Fibroblast of the conjunctiva (primary cell): ENCODE measurements at places on chromosomes 3 and 15.

DNA sequence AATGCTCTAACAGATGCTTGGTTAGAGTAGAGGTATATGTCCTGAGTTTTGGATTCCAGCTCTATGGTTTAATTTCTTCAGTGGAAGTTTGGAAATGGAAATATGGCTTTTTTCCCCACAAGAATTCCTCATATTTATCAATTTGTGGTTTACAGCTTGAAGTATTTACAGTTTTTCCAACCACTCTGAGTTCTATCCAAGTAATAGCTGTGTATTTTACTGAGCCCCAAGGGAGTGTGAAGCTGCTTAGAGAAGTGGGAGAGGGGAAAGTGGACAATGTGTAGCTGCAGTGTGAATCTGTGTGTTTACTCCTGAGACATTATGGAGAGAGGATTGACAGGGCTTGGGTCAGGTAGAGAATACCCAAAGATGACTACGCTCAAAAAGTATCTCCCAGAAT is 54.5 kb downstream of the NEK11 start:
- DNase-seq, result no peak

DNA sequence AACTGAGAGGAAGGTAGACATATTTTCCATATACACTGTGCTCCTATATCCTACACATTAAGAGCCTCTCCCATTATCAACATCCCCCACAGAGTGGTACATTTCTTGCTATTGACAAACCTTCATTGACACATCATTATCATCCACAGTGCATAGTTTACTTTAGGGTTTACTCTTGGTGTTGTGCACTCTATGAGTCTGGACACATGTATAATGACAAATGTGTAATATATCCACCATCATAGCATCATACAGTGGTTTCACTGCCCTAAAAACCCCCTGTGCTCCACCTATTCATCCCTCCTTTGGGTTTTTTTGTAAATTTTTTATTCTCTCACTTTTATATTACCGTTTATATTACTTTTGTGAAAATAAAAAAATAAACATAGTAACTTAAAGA is 22.2 kb upstream of the CLDN18 start:
- DNase-seq, result no peak

GRCh38 chr15:89199746-89200145 is 21.6 kb downstream of the RLBP1 start:
- DNase-seq, result no peak

DNA sequence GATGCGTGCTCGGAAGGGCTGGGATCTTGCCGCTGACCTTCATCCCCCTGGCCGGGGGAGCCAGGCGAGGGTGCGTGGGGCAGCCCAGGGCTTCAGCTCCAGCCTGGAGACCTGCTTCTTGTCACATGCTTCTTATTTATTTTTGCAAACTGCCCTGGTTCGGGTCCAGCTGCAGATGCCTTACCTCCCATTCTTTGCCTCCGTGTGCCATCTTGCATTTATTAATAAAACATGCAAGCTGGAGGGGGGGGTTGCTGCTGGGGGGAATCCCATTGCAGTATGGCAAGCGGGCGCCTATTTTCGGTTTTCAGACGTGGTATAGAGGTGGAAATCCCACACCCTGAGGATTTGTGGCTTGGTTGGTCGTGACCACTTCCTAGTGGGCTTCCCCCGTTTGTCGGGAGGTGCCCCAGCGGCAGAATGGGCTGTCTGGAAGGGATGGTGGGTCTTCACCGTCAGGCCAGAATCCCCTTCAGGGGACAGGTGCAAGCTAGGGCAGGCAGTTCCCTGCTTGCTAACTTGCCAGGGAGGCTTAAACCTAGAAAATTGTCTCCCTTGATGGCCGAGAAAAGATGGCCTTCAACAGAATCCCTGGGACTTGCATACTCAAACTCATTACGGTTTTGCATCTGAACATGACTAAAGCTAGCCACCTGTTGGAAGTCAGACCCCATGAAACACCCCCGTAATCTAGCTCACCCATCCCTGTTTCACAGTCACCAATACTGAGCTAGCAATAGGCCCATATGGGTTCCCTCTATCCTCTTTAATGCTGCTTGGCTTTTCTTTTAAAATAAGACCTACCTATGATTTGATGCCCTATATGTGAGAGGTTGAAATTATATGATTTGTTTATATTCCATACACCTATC is 569 bp downstream of the TMEM266 start:
- DNase-seq, result no peak

GRCh38 chr3:32198714-32199113 is 39.8 kb upstream of the CMTM8 start:
- DNase-seq, result no peak

DNA sequence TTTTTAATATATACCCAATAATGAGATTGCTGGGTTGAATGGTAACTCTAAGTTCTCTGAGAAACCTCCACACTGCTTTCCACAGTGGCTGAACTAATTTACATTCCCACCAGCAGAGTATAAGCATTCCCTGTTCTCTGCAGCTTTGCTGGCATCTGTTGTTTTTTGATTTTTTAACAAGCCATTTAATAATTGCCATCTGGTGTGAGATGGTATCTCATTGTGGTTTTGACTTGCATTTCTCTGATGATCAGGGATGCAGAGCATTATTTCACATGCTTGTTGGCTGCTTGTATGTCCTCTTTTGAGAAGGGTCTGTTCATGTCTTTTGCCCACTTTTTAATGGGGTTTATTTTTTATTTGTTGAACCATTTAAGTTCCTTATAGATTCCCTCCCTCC is 75.0 kb upstream of the EPHB3 start:
- no peak for DNase-seq

GRCh38 chr15:28955160-28955992 is 69.6 kb downstream of the APBA2 start:
- peak; percentile 8 for DNase-seq

- no peak for DNase-seq
Measured at GRCh38 chr15:22839046-22839695, 705 bp downstream of the NIPA2 start.

GRCh38 chr15:30954674-30955073 is 36.8 kb downstream of the MTMR10 start:
- no peak for DNase-seq

DNA sequence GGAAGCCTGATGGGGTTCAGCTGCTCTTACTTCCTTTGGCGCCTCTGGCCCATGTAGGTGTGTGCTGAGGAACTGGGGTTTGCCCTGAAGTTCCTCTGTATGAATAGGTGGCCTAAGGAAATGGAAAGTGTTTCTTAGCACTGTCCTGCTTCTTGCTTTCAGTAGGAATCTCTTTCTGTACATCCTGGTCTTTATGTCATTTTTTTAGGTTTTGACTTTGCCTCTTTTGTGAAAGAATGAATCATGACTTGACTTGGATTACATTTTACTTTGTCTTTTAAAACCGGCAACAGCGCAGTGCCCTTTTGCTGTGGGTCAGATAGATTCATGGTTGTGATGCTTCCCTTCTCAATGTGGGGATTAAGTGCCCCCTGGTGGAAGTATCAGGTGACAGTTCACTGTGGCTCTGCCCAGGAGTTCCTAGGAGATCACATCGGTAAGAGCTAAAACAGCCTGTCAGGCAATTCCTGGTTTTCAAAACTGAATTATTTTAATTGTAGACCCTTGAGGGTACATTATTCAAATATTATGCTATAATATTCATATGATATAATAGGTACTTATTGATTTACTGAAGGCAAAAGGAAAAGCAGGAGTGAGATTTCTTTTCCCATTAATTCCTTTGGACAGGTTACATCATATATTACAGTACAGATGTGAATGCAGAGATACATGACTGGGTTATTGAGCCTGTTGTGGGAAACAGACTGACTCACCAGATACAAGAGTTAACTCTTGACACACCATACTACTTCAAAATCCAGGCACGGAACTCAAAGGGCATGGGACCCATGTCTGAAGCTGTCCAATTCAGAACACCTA is 95.4 kb downstream of the HCN4 start:
- peak; percentile 53 for DNase-seq

DNA sequence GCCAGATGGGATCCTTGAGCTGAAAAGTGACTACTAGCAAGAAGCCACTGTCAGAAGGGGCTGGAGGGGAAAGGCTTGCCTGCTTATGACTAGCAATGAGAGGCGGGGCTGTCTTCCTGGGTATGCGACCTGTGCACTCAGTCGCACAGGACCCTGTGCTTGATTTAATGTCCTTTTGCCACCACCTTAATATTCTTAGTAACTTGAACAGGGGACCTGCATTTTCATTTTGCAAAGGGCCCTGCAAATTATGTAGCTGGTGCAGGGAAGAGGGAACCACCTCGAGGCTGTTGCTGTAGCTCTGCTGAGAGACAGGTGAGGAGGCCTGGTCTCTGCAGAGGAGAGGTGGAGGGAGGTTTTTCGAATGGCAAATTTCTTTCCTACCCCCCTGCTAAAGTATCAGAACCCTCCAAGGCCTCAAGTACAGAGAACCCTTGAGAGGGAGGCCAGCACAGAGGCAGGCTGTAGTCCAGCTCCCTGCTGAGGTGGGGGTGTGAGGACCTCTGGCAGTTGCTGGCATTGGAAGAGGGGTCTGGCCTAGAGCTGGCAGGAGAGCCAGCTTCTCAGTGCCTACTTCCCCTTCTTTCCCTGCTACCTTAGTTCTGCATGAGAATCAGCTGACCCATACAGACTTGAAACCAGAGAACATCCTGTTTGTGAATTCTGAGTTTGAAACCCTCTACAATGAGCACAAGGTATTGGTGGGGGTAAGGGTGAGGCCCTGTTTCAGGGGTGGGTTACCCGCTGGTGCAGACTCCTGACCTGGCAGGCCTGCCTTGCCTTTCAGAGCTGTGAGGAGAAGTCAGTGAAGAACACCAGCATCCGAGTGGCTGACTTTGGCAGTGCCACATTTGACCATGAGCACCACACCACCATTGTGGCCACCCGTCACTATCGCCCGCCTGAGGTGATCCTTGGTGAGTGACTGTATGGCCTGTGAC is 11.4 kb downstream of the CLK3 start:
- no peak for DNase-seq

GRCh38 chr3:27606537-27606936 is 115.6 kb downstream of the EOMES start:
- no peak for DNase-seq

GRCh38 chr3:107846279-107846852 is 244.5 kb downstream of the CD47 start:
- peak; percentile 49 for DNase-seq

DNA sequence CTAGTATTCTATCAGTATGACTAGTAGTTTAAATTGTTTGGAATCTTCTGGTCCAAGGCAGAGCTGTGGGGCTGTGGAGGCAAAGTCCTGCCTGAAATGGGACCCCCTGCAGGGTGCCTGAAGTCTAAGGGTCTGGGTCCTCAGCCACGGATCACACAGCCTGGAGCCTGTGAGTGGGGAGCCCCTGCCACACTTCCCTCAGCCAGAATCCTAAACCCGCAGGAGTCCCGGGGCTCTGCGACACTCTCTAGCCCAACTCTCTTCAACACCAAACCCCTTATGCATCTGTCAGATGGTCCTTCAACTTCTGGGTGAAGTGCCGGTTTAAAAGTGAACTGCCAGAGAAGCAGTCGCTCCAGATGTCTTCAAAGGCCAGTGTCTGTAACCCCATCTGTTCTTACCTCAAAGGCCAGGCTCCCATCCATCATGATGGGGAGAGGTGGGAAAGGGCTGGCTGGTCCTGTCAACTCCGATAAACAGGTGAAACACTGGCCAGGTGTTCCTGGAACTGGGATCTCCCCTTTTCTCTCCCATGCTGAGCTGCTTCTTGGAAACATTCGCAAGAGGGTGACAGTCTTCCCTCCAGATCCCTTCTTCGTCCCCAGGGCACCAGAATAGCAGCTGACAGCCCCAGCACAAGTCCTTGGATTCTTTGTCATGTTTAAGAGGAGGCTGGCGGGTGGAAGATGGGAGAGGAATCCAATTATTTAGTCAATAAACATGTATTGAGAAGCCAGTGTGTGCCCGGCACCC is 45.6 kb downstream of the CPN2 start:
- DNase-seq, result no peak

DNA sequence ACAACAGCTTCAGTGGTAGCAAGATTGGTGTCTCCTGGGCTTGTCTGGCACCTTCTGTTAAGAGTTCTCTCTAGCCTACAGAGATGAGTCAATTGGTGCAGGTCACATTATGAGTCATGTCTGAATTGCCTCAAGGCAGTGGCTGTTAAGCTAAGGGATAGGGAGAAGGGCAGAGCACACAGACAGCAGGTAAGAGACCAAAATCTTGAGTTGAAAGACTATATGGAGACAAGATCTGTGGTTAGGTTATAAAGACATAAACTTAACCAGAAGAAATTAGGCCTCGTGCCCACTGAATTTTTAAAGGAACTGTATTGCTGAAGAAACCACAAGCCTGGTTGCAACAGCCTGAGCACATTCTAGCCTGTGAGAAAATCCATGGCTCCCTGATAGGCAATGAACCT is 19.2 kb upstream of the KPNA1 start:
- DNase-seq, result peak; percentile 24

DNA sequence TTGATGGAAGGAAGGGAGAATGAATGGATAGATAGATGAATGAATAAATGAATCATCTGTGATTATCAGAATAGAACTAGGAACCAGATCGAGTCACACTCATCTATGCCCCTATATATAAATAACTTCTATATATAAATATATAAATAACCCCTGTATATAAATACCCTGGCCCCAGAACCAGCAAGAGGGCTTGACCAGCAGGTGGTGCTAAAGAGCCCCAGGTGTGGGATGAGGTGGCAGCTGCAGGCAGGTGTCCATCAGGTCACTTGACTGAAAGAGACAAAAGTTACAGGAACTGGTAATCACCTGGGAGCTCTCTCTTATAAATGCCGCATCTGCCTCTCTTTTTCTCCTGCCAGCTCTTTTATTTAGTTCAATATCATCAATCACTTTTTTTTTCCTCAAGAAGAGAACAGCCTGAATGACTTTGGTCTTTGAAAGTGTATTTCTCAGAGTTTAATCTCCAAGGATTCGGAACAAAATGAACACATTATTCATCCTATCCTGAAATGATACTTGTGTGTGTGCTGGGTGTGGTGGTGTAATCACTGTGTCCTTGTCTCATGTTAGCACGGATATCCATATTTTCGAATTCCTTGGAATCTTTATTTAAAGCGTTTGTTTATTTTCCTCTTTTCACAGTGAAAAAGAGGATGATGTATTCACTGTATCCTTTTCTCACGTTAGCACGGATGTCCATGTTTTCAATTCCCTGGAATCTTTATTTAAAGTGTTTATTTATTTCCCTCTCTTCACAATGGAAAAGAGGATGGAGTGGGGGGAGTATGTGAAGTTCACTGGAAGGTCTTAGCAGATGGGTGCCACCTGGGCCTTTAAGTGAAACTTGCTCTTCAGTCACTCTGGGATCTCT is 35.4 kb upstream of the ATG7 start:
- DNase-seq, result no peak
